ENCODE measurements at places on chromosomes 4 and X.

DNA sequence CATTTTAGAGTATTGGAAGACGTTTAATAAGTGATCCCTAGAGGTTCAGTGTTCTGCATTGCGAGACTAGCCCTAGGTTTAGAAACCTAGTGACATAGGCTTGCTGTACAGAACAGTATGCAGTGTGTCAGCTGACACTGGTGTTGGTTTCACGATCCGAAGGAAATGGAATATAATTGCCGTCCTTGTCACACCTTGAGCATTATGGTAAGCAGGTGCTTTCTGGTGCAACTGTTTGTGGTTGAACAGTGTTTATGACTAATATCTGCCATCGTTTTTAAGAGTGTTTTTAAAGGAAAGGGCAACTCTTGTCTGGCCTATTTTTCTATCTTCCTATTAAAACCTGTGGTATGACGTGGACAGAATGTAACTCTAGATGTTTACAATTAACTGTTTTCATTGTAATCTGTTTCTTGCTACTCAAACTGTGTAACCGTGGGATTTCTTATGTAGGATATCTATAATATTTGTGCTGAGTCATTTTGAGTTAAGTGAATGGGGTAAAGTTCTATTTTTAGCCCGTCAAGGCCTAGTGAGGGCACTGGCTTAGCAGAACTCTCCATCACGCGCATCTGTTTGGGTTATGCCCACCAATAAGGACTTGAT, 53.8 kb upstream of the TBC1D14 start:
- DNase-seq: peak; percentile 66

DNA sequence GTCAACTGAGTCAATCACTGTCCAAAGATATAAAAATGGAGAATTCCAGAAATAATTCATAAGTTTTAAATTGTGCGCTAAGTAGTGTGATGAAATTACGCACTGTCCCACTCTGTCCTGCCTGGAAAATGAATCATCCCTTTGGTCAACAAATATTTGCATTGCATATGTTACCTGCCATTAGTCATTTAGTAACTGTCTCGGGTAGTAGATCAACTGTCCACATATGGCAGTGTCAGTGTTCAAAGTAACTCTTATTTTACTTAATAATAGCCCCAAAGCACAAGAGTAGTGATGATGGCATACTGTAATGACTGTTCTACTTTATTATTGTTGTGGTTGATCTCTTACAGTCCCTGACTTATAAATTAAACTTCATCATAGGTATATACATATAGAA, 3.4 kb downstream of the YTHDC1 start:
- DNase-seq: no peak

DNA sequence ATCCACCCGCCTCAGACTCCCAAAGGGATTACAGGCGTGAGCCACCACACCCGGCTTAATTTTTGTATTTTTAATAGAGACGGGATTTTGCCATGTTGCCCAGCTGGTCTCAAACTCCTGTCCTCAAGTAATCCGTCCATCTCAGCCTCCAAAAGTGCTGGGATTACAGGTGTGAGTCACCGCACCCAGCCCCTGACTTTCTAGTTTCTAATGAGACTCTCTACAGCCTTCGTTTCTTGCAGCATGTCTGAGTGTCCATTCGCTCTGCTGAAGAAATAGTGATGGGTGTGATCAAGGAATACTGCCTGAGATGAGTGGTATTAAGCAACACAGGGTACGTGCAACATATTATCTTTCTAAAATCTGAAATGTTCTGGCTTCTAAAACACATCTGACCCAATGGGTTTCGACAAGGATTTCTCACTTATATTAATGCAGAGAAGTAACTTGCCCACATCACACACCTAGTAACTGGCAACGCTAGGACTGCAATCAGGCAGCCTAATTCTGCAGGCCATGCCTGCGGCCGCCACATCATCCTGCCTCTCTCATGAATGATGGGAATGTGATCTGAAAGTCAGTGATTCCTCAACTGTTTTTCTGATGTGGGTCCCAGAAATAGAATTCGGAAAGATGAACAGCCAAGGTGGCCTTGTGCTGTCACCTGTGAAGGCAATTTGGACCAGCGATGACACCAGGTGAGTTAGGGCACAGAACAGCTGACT, 74.3 kb downstream of the RBM47 start:
- no peak for DNase-seq

GRCh38 chr4:122826079-122826527, 528 bp upstream of the FGF2 start:
- no peak for DNase-seq

GRCh38 chr4:742096-742741, 36.6 kb downstream of the PCGF3 start:
- DNase-seq: no peak

DNA sequence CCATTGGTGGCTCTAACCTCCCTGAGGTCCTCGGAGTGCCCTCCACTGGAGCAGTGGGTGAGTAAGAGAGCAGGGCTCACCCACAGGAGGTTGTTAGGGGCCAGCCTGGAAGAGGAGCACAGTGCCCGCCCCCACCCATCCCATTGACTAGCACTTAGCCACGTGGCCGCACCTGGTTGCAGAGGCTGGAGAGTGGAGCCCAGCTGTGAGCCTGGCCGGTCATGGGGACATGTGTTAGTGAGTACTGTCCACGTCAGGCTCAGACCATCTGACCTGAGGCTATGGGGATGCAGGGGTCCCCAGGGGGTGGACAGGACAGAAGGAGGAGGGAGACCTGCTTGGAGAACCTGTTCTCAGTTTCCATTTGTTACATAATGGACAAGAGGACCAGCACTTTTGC, 1.4 kb upstream of the MAN2B2 start:
- no peak for DNase-seq

- no peak for DNase-seq
Observed at GRCh38 chr4:25485104-25485503, 108.0 kb downstream of the ANAPC4 start.

- peak; percentile 67 for DNase-seq
Observed at GRCh38 chr4:79209822-79210635, 115.8 kb downstream of the NAA11 start.

DNA sequence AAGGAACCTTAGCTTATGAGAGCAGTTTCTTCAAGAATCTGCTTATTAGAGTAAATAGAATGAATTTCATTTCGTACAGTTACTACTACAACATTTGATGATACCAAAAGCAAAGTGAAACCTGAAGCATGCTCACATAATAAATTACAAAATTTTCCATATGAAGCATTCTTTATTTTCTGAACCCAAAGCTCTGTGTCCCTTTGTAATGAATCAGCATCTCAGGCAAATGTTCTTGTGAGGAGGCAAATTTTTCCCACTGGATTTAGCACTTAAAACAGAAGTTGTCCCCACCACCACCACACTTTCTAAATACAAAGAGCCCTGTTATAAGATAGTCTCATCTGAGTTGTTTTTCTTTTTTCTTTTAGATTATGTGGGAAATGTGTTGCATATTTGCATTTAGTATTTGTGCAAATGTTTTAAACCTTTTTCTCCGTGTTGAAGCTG, 70.7 kb upstream of the NFKB1 start:
- DNase-seq: no peak

- peak; percentile 86 for DNase-seq
Observed at GRCh38 chr4:7987148-7987989, 47.7 kb upstream of the AFAP1 start.

DNA sequence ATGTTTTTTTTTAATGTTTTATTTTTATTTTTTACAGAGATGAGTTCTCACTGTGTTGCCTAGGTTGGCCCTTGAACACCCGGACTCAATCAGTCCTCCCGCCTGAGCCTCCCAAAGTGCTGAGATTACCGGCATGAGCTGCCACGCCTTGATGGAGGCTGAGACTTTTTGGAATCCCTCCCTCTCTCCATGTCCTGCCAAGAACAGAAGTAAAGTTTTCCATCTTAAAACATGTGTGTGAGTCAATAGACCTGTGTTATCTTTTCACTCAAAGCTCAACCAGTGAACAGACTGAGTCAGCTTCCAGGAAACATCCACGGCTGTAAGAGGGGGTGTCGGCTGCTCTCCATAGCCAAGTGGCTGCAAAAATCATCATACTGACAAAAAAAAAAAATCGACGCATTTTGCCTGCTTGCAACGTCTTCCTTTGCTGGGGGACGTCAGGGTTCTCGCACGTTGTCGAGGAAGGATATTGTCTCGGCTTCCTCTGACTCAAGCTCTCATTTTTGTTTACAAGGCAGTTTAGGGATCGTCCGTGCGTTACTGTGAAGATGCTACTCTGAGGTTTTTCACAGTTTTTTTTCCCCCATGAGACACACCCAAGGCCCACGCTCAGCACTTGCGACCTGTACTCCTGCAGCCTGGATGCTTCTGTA, 10.0 kb upstream of the ASMTL start:
- peak; percentile 90 for DNase-seq

DNA sequence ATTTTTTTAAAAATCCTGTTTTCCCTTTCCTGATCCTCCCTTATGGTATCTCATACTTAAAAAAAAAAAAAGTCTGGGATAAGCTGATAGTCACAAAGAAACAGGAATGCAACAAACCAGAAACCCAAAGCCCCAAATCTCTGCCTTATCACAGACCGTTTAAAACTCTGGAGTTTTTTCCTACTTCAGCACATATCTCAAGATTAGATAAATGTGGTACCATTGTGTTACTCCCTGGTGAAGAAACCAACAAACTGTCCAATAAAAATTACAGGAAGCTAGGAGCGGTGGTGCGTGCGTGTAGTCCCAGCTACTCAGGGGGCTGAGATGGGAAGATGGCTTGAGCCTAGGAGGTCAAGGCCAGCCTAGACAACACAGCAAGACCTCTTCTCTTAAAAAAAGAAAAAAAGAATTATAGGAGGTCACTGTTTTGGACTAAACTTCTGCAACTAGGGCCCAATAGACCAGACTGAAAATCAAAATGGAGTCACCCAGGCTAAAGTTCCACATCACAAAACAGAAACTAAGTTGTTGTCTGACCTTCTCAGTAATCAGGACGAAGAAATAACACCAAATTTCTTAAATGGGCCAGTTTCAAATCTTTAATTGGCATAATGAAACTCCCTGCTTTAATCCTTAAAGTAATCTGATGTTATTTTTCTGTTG, 51.9 kb downstream of the RBM47 start:
- DNase-seq: peak; percentile 62

DNA sequence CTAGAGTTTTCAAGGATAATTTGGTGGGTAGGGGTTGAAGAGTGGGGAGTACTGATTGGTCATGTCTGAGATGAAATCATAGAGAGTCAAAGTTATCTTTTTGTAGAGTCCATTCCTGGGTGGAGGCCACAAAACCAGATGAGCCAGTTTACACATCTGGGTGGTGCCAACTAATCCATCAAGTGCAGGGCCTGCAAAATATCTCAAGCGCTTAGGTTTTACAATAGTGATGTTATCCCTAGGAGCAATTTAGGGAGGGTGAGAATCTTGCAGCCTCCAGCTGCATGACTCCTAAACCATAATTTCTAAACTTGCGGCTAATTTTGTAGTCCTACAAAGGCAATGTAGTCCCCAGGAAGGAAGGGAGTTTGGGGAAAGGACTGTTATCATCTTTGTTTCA, 988.3 kb upstream of the LCORL start:
- no peak for DNase-seq

GRCh38 chr4:56468097-56468422, 643 bp downstream of the SRP72 start:
- peak; percentile 55 for DNase-seq

DNA sequence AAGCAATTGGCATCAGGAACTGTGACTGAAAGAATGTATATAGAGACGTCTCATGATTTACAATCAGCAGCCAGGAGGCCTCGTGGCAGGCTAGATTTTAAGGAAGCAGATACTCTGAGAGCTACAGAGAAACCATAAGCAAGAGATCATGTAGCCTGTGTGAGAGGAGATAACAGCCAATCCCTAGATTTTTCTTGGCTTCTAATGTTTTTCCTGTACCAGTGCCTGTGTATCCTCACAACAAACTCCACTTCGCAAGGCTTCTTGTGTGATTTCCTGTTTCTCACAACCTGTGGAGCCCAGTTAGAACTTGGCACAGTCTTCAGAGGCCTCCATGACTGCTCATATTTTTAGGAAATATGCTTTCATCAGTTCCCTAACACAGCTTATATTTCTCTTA, 147.9 kb downstream of the PTCHD1 start:
- DNase-seq: peak; percentile 14

GRCh38 chr4:69781458-69782418, 21.3 kb upstream of the SULT1B1 start:
- DNase-seq: no peak

Data from cardiac muscle cell (in vitro differentiated cells and primary cell).